Stimulated activated CD4-positive, alpha-beta T cell treated with anti-CD3 and anti-CD28 coated beads, TNF-alpha, amount 100 ng/mL, for 4 hours (primary cell): ENCODE measurements at places on chromosomes 11 and 22.

- DNase-seq = no peak
Measured at GRCh38 chr11:64864473-64865285, 13.7 kb downstream of the EHD1 start.

- no peak for DNase-seq
Measured at GRCh38 chr11:72573072-72573854, 101.0 kb downstream of the PDE2A start.

- DNase-seq = no peak
Measured at GRCh38 chr22:31313366-31314147, 21.3 kb upstream of the PIK3IP1 start.

DNA sequence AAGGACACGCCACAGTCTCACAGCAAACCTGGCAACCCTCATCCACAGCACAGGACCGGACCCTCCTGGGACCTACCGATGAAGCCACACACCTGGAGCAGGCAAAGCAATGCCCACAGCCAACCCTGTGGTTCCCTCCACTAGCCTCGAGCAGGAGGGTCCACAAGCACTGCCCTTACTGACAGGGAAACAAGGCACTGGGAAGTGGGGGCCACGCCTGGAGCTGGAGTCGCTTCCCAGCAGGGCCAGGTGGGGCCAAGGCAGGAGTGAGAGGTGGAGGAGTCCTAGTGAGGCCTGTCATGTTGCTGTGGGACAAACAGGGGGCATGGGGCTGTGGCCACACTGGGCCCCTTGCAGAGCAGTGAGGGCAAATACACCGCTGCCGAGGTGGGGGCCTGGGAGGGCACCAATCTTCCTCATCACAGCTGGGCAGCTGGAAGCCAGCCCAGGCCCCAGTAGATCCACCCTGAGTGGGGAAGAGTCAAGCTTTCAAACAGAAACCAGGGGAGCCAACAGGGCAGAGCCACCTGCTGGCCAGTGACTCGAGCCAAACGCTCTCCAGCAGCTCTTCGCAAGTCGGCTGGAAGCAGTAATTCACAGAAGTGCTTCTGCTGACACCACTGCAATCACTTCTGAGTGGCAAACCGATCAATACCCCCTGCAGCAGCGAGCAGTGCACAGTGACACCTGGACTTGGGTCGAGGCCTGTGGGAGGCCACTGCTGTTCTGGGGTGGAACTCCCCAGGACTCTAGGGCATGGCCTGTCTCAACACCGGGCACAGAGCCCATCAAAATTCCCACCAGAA, 13.7 kb downstream of the SULT4A1 start:
- DNase-seq = no peak

GRCh38 chr22:41991111-41991510, 7.5 kb upstream of the WBP2NL start:
- DNase-seq = no peak

GRCh38 chr22:43060183-43060582, 29.0 kb downstream of the TTLL1 start:
- DNase-seq = peak; percentile 15

DNA sequence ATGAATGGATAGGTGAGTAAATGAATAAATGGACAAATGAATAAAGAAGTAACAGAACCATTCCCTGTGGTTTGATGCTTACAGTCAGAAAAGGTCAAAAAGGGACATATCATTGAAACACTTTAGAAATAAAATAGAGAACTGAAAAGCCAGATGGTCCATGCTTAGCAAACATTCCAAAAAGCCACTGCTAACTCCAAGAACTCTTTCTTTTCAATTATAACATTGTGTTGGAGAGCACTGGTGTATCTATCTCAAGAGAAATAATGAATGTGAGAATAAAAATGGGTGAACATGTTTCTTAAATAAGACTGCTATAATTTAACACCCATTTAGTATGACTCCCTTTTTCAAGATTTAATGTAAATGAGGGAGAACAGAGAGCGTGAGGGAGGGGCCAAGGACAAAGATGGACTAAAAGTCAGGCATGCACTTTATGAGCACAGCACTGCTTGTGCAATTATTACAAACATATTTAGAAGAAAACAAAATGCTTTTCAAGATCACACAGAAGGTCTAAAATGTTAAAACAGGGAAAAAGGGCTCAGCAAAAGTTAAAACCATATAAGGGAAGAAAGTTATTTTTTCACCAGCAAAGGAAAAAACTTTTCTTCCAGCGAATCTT, 224.3 kb upstream of the PITPNB start:
- no peak for DNase-seq

GRCh38 chr11:66567787-66568123, 651 bp downstream of the CTSF start:
- no peak for DNase-seq

DNA sequence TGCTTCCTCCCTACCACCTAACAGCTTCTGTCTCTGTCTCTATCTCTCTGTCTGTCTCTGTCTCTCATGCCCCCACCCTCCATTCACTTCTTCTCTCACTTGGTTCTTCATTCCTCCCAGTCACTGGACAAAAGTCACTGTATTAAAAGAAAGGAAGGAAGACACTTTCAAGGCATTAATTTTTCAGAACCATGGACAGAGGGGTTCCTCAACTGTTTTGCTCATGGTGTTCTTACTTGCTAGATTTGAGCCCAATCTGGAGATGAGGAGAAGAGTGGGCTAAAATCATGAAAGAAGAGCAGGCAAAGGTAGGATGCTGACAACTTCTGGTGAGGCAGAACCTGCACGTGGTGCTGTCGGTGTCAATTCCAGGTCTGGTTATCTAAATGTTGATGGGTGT, 116.7 kb upstream of the LARGE1 start:
- DNase-seq = no peak

DNA sequence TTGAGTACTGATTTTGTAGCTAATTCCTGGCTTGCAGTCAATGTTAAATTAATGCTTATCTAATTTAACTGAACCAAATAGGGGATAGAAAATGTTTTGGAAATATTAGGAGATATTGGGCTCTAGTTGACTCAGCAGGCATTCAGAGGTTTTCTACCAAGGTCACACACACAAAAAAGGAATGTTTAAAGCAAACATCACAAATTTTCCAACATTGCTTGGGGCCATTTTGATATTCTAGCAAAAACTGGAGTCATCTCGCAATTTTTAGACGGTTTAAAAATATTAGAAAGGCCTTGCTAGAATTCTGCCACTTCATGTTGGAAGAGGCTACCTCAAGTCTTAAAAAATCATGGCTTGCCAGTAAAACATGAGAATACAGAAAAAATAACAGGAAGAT, 2082.1 kb upstream of the RAG2 start:
- no peak for DNase-seq

- DNase-seq = no peak
Measured at GRCh38 chr11:16434036-16434435, 77.7 kb upstream of the SOX6 start.

DNA sequence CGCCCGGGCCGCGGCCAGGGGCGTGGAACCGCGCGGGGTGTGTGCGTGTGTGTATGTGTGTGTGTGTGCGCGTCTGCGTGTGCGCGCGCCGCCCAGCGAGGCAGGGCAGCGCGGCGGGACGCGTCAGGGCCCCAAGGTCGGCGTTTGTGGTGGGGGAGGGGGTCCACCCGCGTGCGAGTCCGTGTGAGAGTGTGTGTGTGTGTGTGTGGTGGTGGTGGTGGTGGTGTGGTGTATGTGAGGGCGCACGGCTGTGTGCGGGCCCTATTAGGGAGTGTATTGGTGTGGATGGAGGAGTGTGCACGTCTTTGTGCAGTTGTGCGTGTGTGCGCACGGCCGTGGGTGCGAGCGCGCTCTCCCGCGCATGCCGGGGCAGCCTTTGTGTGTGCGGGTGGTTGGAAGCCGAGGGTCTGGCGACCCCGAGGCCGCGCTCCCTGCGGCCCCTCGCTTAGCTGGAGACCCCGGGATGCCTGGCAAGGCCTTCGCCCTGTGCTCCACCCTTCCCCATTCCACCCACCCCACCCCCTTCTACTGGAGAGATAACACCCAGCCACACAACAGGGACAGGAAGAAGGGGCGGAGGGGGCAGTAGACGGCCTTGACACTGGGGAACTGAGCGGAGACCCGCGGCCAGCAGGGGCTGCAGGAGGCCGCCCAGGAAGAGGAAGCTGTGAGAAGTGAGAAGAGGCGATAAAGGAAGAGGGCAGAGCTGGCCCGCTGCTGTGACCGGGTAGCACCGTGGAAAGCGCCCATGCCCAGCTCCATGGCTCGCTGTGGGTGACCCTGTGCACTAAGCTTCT, 528 bp upstream of the ARRB1 start:
- peak; percentile 29 for DNase-seq

- no peak for DNase-seq
Measured at GRCh38 chr11:116504541-116505297, 268.1 kb downstream of the BUD13 start.

GRCh38 chr11:69551963-69552362, 70.5 kb downstream of the LINC01488 start:
- no peak for DNase-seq

GRCh38 chr11:48017105-48017830, 36.9 kb downstream of the PTPRJ start:
- DNase-seq = no peak

- DNase-seq = no peak
Measured at GRCh38 chr11:1930462-1930830, 10.9 kb downstream of the TNNT3 start.

DNA sequence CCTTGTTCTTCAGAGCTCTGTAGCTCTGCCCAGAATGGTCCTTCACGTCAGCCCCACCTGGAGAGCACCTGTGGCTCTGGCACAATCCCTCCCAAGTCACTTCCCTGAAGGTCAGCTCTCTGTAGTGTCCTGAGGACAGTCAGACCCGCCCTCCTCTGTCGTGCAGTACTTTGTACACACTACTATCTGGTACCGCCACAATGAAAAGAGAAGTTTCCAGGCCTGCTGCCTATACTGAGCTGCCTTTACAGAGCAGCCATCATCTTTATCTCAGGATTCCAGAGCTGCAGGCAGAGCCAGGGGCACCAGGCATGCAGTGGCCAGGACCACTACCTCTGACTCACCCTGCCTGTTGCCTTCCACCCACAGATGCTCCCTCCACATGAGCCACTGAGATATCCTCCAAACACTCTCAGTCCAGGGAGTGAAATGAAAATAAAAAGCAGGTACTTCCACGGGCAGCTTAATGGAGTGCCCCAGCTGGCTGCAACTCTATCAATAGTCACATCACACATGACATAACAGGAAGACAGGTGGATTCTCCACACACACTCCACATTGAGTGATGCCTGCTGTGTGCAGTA, 7.3 kb downstream of the PACSIN2 start:
- no peak for DNase-seq

GRCh38 chr11:70414341-70415100, 16.2 kb downstream of the CTTN start:
- no peak for DNase-seq

DNA sequence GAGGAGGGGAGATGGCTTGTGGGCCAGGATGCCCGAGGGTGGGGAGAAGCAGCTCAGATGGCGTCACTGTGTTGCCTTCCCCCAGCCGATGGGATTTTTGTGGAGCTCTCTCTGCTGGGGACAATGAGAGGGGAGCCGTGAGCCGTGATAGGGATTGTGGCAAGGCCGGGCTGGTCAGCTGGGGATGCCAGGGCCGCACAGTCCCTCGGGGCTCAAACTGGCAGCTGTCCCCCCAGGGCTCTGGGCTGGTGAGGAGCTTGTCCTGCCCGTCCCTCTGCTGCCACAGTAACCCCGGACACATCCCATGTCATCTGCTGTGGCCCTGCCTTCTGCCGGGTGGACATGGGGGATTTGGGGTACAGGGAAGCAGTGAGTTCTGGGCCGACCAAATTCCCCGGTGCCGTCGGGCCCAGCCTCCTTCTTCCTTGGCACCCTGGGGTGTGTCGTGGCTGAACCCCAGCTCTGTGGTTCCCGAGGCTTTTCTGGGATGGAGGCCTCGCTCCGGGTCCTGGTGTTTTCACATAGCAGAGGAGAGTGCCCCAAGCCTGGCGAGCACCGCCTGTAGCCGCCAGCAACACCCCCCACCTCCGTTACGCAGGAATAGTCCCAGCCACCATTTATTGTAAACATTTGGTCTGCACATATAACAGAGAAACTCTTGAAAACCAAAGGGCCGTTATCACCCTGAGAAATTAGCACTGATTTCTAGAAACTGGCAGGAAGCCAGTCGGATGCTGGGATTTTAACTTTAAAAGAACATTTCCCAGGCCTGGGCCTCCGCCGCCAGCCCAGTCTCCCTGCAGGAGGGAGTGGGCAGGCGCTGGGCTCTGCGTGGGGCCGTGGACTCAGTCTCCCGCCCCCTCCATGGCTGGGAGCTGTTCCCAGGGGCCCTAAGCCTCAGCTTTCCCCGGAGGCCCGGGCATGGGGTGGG, 9.9 kb downstream of the BRSK2 start:
- no peak for DNase-seq

- no peak for DNase-seq
Measured at GRCh38 chr22:22588485-22589164, 29.6 kb upstream of the PRAME start.

DNA sequence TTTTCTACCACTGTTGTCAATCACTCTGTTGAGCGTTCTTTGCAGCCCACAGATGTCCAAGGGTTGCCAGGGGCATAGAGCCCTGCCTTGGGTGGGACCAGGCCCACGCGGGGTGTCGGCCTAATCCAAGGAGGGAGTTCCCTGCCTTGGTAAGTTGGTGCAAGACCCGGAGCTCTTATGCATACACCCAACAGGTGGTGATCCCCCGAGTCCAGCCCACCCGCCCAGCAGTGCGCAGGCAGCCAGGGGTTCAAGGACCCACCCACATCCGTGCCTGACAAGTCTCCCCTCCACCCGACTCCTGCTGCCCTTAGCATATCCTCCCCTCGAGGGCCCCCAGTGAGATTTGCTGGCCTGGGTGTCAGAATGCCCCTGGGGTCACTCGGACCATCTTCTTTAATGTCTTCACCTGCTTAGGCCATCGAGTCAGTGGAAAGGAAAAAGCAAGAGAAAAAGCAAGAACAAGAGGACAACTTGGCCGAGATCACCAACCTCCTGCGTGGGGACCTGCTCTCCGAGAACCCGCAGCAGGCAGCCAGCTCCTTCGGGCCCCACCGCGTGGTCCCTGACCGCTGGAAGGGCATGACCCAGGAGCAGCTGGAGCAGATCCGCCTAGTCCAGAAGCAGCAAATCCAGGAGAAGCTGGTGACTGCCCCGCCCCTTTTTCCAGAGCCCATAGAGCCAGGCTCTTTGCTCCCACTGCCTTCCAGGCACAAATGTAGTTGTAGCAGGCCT, 12.2 kb downstream of the RIBC2 start:
- DNase-seq = no peak

- DNase-seq = no peak
Measured at GRCh38 chr22:38611559-38611958, 41.6 kb upstream of the DMC1 start.

GRCh38 chr11:1231396-1232020, 8.6 kb downstream of the MUC5B start:
- DNase-seq = no peak
